ENCODE measurements at places on chromosomes 12 and 14.

- DNase-seq: no peak
Observed at GRCh38 chr12:109092497-109093021, 713 bp downstream of the ALKBH2 start.

GRCh38 chr14:68926236-68926635 lies 52.9 kb downstream of the ACTN1 start:
- no peak for DNase-seq

DNA sequence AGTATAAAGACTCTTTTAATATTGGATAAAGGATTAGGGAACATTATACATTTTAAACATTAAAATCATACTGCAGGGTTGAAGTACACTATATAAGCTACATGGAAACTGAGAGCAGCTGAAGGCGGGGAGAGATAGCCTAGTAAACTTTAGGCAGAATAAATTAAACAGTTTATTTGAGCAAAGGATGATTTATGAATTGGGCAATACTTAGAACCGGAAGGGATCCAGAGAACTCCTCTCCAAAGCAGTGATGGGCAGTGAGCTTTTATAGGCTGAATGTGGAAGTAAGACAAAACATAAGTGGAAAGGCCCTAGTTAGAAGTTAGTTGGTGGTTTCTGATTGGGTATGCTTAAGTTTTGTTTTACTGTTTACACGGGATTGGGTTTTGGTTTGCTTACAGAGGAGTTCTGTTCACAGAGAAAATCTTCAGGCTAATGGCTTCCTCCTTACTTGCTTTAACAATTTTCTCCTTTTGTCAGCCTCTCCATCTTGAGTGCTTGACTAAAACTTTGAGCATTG lies 18.9 kb downstream of the LEMD3 start:
- DNase-seq: no peak

DNA sequence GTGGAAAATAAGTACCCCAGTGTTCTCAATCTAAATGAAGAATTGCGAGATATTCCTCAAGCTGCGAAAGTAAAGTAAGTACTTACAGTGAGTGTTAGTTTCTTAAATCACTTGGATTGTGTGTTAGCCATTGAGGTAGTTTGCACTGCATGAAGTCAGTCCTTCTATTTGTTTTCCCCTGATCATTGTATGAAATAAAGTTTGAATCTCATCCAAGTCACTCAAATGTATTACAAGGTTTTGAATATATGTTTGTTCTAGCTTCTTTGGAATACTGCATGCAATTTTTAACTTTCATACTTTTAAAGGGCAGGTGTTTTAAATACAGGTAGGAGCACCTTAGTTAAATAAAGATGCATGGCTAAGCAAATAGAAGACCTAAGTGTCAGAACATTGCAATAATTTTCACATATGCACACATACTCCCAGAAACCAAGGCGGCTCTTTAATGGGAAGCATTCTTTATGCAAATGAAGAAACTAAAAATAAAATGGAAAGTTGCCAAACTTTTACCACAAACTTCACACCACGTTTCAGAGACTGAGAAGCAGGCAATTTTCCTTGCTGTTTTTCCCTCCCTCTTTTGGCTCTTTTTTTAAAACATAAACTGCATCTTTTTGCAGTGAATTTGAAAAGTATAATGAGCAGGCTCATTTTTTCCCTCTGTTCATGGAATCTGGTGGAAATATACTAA lies 105.6 kb downstream of the GPR135 start:
- DNase-seq: no peak

GRCh38 chr14:103164779-103165178 lies 41.5 kb downstream of the TNFAIP2 start:
- DNase-seq: no peak

- DNase-seq: no peak
Observed at GRCh38 chr12:42732908-42733411, 143.4 kb upstream of the PRICKLE1 start.

GRCh38 chr12:80059102-80059501 lies 40.2 kb upstream of the OTOGL start:
- no peak for DNase-seq

- DNase-seq: peak; percentile 86
Observed at GRCh38 chr14:64504897-64505794, 576 bp downstream of the ZBTB1 start.

DNA sequence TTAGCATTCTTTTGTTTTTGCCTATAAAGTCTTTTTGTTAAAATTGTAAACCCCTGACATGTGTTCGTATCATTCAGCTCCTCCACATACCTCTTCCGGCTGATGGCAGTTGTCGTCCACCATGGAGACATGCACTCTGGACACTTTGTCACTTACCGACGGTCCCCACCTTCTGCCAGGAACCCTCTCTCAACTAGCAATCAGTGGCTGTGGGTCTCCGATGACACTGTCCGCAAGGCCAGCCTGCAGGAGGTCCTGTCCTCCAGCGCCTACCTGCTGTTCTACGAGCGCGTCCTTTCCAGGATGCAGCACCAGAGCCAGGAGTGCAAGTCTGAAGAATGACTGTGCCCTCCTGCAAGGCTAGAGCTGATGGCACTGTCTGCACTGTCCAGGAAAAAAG lies 7.7 kb downstream of the ALKBH2 start:
- DNase-seq: no peak

DNA sequence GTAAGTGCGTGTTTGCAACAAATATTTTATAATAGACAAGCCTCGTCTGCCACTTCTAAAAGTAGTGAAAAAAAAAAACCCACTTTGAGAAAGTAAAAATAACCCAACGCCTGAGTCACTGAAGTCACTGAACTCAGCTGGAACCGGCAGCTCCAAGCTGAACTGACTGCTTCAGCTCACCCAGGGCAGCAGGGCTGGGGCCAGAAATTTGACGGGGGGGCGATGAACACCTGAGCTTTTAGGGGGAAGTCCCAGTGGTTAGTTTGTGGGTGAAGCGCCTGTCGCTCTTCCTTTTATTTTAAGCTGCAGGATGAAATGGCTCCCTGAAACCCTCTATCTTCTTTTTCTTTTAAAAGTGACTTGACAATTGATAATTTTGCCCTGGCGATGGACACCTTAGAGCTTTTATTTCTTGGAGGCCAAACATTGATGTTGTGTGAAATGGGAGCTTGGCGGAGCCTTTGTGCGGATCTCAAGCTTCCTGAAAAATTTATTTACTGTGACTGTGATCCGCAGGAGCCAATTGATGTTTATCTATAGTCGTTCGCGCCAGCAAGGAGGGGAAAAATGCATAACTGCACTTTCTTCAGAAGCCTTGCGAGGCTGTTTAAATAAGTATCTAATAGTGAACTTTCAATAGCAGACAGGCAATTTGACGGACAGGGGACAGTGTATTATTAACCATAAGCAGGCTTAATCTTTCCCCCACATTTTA lies 173.2 kb upstream of the MYL2 start:
- no peak for DNase-seq

DNA sequence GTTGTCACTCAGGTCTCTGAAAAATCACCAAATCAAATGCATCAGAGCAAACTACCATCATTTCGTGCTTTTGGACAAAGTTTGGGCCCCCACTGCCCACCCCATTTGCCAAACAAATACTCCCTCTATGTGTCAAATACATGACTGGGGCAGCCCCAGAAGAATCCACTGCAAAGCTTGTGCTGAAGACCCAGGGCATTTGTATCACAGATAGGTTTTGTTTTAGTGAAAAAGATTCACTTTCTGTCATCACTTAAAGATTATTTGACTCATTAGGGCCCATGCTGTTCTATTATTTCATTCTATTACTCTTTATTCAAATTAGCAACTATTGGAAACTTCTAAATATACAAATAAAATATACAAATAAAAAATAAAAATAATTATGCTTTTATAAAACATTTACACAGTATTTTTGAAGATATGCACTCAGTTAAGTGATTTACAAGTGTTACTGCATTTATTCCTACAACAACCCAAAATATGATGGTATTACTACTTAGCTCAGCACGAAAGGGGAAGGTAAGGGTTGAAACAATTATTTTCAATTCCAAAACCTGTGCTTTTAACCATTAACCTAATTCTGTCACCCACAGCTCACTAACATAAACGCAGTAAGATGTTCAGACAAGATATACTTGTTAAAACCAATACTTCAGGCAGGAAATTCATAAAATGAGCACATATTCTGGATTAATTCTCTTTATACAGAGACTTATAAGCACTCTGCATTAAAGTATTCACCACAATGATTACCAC lies 36.5 kb downstream of the LRIG3 start:
- DNase-seq: no peak

DNA sequence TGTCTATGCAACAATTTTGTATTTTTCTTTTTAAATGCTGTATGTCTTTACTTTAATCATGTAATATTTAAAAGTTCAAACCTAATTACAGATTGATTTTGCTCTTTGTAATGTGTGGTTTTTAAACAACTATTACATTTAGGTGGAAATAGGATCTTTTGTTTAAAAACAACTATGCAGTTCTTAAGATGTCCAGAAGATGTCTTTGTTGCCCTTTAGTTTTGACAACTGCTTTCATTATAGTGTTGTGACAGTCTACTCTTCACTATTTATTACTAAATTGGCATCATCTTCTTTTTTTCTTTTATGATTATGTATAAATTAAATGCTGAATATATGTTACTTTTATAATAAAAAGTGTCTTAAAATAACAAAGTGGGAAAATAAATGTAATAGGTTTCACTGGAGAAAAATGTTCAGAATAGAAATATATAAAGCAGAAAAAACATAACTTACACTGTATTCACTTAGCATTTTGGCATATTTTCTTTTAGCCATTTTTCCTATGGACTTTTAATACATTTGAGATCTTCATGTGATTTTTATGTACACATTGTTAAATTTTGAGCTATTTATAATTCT lies 27.1 kb upstream of the PCNX4 start:
- peak; percentile 35 for DNase-seq

- no peak for DNase-seq
Observed at GRCh38 chr14:94355191-94355794, 32.2 kb upstream of the SERPINA6 start.

- DNase-seq: no peak
Observed at GRCh38 chr12:5840944-5841343, 104.1 kb downstream of the ANO2 start.

- DNase-seq: no peak
Observed at GRCh38 chr12:48265777-48266176, 62.7 kb upstream of the OR10AD1 start.

DNA sequence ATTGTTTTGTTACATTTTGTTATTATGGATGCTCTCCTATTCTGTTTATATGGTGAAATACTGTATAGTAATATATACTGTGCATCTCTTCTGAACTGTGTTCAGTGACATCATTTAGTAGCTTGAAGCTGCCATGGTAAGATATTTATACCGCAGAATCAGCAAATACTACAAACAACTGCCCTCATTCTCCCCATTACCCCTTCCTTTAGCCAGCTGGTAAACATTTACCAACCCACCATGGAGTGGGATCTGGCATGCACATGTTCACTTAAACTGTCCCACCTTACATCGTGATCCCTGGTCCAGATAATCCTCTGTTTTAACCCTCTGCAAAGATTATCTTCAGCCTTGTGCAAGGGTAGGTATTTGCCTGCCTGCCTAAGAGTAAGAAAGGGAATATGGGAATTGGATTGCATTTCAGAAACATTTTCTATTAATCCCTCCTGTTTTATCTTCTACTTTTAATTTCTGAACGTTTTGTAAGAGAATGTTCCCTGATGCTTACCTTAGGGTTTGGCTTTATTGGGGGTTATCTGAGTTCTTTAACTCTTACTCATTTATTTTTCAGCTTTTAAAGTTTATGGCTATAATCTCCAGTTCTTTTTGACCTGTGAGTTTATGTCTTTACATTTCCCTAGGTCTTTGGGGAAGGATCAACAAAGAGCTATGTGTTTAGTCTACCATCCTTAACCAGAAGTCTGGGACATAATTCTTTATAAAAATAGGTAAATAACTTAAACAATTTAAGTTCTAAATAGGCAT lies 46.5 kb downstream of the FBXO34 start:
- no peak for DNase-seq

- no peak for DNase-seq
Observed at GRCh38 chr14:25178255-25178654, 128.3 kb upstream of the STXBP6 start.

GRCh38 chr14:84922370-84922769 lies 607.6 kb upstream of the FLRT2 start:
- DNase-seq: no peak

GRCh38 chr14:81302638-81303037 lies 81.9 kb upstream of the GTF2A1 start:
- no peak for DNase-seq

GRCh38 chr14:26926585-26926984 lies 328.8 kb upstream of the NOVA1 start:
- no peak for DNase-seq

DNA sequence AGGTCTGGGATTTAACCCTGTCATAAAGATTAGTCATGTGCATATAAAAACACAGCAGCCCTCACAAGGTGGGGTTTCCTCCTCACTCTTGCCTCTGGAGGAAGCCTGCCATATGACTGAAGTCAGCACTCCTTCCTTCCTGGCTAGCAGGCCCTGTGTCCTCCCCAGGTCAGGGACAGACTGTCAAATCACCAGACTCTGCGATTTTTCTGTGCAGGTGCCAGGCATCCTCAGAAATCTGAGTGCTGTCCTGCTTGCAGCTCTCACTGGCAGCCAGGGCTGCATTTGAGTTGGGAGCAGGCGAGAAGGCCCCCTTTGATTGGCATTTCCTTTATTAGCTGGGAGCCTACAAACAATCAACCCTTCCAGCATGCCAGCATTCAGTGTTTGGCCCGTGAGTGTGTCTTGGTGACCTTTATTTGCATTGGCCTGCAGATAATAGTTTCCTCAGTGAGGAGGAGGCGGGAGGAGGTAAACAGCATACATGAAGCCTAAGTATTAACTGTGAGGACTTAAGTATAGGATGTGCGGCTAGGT lies 183.8 kb upstream of the ARHGAP5 start:
- no peak for DNase-seq

DNA sequence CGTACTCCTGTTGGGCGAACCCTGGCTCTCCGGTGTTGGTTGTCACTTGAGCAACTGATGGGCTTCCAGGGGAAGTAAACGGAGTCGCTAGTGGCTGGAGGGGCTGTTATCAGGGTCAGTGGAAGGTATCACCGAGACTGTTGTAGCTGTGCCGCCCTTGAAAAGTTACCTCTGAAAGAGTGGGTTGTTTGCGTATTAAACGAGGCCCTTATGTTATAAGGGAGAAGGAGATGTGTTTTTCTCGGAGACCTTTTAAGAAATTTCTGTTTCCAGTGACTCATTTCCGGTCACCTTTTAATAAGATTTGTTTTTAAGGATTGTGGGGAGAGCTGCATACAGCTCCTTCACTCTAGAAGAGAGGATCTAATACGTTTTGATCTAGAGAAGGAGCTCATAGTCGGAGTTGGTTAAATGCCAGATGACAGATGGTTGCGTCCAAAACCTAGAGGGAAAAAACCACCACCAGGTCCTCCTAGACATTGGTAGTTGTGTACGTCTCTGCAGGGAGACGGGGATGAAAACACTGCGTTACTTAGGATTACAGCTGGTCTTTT lies 750 bp upstream of the DBX2 start:
- DNase-seq: peak; percentile 11

GRCh38 chr12:46774322-46774633 lies 51.5 kb downstream of the SLC38A4 start:
- no peak for DNase-seq

- no peak for DNase-seq
Observed at GRCh38 chr14:64170181-64170580, 124.0 kb downstream of the ESR2 start.

Measured in cerebellar cortex (tissue), 1 donor.